LoVo (cell line): ENCODE measurements at places on chromosomes 16 and 17.

DNA sequence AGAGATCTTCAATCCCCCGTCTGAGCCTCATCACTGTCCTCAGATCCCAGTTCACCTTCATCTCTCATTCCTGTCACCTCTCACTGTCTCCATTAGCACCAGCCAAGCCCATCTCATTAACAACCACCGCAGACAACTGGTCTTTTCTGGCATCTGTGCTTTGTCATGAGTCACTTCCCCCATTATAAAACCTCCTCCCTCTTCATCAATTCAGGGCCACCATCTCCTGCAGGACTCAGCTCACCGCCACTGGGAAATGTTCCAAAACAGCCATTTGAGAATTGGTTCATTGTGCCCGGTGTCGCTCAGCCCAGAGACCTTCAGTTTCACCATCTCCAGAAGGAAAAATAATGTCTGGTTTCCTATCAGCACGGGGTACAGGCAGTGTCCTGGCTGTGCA is 56.9 kb upstream of the TEKT3 start:
- DNase-seq: peak; percentile 77

- no peak for DNase-seq
These were observed 70.5 kb downstream of the AATF start for GRCh38 chr17:37019117-37019740.

GRCh38 chr17:66296289-66296725 is 6.1 kb upstream of the PRKCA start:
- no peak for DNase-seq

- DNase-seq: no peak
These were observed 91.9 kb downstream of the CRISPLD2 start for GRCh38 chr16:84911486-84912216.

GRCh38 chr16:26475596-26475995 is 591.1 kb upstream of the C16orf82 start:
- DNase-seq: no peak

GRCh38 chr17:59696682-59697277 is 10.4 kb downstream of the PTRH2 start:
- DNase-seq: no peak

GRCh38 chr17:44932096-44932786 is 15.3 kb downstream of the KIF18B start:
- no peak for DNase-seq

- no peak for DNase-seq
These were observed 34.7 kb downstream of the MYO15A start for GRCh38 chr17:18143044-18143936.

DNA sequence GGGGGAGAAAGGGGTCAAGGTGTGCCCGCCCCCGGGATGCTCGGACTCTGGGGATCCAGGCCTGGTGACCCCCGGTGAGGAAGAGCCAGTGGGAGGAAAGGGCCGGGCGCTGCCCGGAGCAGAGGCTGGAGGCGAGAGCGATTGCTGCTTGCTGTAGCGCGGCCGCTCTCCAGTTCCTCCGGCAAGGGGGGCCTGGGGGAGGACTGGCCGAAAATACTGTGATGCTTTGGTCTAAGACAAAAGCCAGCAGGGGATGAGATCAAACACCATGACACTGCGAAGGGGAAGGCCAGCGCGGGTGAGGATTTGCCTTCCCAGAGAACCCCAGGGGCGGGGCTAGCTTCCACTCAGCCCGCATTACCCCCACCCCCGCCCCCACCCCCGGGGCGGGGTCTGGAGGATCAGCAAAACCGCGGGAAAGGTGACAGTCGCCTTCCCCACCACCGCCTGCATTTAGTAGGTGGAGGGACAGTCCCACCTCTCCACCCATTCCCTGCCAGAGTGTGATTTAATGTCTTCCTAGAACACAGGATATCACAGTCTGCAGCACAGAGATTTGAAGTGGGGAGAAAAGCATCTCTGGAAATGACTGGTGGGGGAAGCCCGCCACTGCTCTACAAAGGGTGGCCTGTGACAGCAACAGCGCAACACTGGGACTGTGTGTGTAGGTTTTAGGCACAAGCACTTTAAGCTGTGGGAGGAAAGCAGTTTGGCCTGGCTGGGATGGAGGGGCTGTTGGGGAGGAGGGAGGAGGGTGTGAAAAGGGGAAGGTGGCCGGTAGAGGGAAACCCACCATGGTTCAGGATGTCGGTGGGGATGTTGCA is 25.7 kb downstream of the MRC2 start:
- no peak for DNase-seq

- DNase-seq: no peak
These were observed 14.7 kb upstream of the ZCCHC14 start for GRCh38 chr16:87507351-87508069.

GRCh38 chr16:72590151-72590937 is 418.4 kb upstream of the PMFBP1 start:
- no peak for DNase-seq

GRCh38 chr17:13418891-13419290 is 182.8 kb downstream of the HS3ST3A1 start:
- DNase-seq: no peak
